ENCODE measurements at places on chromosomes 2 and 18.
A peak's percentile ranks its signal among the peaks of the same experiment; 100 is the strongest.

DNA sequence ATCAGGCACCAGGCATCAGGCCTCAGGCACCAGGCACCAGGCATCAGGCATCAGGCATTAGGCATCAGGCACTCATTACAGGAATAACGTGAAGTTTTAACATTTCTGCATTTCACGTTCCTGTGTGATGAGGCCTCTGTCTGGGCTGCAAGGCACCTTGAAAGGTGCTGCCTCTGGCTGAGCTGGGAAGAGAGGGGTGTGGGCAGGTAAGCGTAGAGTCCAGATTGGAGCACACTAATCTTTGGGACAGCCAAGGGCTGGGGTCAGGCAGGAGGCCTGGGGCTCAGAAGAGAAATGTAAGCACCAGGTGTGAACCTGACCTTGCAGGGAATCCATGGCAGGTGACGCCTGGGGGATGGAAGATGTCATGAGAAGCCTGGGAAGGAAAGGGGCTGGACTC lies 25.3 kb upstream of the SNTG2 start:
- no peak for DNase-seq

DNA sequence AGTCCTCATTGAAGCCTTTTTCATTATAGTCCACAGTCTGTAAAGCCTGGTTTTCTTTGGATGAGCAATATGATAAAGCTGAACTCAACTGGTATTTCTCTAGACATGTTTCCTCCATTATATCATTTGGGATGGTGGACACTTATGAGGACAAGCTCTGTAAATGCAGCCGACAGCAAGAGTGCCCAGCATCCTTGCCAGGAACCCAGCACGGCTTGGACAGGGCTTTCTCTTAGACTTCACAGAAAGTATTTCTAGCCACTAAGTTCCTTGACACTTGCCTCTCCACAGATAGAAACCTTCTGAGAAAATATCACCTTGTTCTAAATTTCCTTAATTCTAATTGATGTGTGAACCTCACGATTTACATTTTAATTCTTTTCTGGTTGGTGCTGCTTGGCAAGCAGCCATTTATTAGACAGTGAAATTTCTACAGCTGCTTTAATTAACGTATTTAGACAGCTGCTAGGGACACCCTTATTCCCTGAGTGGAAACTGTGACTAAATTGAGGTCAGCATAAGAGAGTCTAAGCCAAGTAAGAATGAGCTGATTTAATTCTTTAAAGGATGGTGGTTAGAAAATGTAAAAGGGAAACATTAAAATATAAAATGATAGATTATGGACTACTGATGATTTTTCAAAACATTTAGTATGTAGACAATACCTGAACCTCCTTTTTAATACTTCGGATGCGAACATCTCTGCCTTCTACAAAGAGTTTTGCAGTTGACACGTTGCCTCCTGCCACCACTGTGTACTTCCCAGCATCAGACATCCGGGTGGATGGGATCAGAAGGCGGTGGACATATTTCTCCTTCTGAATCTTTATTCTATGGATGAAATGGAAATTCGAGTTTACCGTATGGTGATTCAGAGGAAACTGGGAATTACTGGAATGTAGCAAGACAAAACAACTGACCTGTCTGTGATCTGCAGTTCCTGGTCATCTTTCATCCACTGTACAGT lies 39.8 kb downstream of the TTN start:
- no peak for DNase-seq

DNA sequence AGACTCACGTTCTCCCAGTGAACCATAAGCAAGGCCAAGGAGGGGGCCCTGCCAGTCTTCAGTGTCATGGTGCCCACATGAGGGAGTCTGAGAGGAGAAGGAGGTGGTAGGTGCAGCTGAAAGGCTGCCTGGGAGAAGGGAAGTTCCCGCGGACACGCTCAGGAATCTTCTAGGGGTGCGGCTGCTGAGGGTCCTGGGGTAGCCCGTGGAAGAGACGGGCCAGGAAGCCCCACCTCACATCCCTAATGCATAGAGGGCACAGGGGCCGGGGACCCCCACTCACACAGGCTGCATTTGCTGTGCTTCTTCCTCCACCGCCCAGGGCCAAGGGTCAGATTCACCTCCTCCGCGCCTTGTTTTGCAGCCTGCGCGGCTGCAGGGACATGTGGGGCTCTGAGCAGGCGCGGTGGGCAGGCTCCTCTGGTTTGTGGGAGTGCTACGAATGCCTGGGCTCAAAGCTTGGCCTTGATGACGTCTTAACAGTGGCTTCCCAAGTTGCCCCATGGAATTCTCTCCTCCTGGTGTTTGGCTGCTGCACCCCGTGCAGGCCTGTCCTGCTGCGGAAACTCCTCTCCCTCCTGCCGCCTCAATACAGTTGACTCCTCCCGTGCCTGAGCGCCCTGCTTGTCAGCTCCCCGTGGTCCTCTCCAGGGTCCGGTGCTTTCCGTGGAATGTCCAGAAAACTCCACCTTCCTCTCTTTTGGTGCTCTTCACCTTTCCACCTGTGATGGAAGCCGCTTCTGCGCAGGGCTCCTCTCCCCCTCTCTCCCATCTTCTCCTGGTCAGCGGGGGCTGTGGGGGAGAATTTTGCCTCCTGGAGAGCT lies 95.7 kb downstream of the VAPA start:
- DNase-seq, result no peak

DNA sequence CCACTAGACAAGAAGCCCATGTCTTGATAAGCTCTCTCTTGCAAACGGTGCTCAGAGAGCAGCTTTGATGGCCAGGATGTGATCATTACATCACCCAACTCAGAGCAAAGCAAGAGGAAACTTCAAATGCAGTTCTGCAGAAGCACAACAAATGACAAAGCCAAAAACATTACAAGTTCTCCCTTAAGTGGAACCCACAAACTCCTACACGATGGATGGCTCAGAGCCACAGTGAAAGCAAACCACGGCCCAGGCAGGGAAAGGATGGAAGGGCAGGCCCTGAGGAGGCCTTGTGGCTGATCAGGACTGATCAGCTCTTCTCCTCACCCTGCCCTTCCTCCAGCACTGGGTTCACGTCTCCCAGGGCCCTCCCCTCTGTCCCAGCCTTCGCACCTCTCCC lies 326.4 kb downstream of the EIPR1 start:
- no peak for DNase-seq

- no peak for DNase-seq
Observed at GRCh38 chr2:207584952-207585351, 40.2 kb downstream of the METTL21A start.

DNA sequence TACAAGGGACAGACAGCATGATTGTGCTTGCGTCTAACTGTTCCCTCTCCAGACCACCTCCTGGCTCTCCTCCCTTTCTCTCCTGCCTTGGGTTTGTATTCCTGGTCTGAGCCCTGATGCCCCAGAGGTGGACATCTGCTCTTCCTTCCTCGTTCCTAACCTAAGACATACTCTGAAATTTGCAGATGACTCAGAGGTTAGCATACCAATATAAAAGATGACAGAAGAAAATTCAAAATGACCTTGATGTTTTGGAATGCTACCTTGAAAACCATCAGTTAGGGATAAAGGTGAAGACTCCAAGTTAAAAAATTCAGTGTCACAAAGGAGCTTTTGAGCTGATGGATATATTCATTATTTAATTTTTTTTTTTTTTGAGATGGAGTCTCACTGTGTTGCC lies 12.9 kb downstream of the SMYD1 start:
- no peak for DNase-seq

GRCh38 chr2:37582481-37583220 lies 88.8 kb downstream of the CDC42EP3 start:
- DNase-seq, result no peak

GRCh38 chr2:201618744-201619662 lies 24.3 kb downstream of the TMEM237 start:
- no peak for DNase-seq

DNA sequence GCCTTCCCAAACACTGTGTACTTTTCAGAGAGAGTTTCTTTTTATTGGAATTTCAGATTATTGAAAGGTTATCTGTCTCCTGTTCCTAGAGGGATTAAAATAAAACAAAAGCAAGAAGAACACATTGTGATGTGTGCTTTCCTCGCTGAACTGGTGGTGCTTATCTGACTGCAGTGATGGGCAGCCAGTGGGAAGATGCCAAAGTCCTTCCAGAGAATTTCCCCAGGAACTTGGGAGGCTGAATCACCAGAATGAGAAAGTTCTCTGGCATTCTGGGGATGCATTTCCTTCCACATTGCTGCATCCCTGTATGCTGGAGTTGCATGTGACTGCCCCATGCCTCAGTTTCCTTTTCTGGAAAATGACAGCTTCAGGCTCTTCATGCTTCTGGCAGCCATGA lies 53.9 kb upstream of the SEC11C start:
- no peak for DNase-seq

GRCh38 chr18:35436076-35436649 lies 59.0 kb upstream of the ZNF396 start:
- no peak for DNase-seq

DNA sequence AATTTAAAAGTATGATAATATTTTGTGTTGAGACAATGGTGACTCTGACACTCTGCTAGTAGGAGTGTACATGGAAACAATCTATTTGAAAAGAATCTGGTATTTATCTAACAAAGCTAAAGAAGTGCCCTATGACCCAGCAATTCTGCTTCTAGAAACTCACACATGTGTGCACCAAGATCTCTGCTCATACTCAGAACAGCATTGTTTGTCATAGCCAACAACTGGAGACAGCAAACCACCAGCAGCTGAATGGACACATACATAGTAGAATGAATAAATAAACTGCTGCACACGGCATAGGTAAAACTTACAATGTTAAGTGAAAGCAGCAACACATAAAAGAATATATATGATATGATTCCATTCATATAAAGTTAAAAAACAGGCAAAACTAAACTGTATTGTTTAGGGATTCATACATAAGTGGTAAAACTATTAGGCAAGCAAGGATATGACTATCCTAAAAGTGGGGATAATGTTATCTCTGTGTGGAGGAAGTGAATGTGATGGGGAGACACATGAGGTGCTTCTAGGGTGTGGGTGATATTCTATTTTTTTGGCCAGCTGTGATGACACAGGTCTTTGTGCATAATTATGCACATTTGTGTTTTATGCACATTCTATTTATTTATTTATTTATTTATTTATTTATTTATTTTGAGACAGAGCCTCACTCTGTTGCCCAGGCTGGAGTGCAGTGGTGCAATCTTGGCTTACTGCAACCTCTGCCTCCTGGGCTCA lies 71.1 kb downstream of the RFTN2 start:
- DNase-seq, result no peak

DNA sequence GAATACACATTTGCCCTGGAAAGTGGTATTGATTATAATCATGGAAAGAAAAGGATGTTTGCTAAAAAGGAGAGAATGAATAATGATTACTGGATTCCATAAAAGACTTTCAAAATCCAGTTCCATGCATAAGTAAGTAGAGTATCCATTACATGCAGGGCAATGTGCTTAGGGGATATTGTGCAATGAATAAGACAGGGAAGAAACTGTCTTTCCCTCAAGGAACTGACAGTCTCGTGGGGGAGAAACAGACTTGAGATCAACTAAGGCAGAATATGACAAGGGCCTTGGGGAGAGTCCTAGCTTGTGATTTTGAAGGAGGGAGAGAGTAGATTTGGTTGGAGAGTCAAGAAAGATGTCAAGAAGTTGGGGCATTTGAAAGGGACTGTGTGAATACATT lies 130.6 kb downstream of the SPP2 start:
- DNase-seq, result no peak

GRCh38 chr2:146392631-146393030 lies 1452.2 kb upstream of the ACVR2A start:
- DNase-seq, result peak; percentile 14

- peak; percentile 51 for DNase-seq
Observed at GRCh38 chr18:70420146-70420898, 131.5 kb downstream of the SOCS6 start.

DNA sequence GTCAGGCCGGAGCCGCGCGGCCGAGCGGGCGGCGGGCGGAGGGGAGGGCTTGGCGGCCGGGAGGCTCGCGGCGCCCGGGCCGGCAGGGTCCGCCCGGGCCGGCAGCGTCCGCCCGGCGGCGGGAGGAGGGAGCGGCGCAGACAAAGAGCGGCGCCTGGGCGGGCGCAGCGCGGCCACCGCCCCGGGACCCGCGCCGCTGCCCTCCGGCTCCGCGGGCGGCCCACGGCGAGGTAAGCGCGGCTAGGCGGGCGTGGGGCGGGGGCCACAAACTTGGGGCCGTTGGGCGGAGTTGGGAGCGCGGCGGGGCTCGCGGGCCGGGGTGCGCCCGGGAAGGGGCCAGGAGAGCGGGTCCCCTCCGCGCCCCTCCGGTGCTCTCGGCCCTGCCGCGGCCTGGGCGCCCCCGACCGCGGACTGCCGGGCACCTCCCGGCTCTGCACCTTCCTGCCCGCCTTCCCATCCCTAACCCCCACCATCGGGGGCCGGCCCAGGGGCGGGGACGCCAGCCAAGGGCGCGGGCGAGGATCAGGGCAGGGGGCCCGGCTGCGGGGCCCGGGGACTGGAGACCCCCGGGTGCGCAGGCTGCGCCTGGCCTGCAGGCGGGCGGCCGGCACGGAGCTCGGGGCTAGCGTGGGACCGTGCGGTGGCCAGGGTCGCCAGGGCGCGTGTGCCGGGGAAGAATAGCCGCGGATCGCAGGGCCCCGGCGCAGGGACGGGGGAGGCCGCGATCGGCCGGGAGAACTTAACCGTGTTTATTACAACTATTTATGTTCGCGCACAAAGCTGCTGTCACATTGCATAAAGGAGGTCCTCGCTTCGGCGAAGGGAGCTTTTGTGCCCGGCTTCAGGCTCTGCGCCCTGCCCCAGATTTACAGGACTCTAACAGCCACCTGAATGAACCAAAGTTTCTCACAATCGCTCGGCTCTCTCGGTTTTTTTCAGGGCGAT lies at the start of gene NCK2:
TSS of gene NCK2 (plus strand) at position 4 of the 945 bp plus-strand sequence. CDS start 110,152 bp downstream, outside the sequence.
- DNase-seq, result peak; percentile 68

DNA sequence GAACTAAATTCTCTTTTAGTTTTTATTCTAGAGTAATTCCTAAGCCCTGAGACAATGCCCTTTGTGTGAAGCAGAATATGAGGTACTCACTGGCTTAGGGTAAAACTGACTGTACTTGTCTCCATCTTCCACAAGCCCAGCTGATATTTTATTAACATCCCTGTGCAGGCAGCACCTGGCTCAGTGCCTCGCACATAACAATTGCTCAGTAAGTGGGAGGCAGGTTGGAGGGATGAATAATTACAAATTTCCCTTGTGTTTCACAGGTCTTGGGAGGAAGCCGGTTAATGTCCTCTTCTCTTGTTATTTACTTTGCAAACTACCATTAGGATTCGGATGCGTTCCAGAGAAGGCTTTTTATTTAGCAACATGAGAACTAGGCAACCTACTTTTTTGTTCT lies 249.8 kb upstream of the FSHR start:
- DNase-seq, result no peak
